Stimulated activated CD4-positive, alpha-beta T cell treated with anti-CD3 and anti-CD28 coated beads, Interleukin-1b, Interleukin-23, amount 100 ng/mL, for 4 hours (primary cell): ENCODE measurements at places on chromosomes 5 and 9.

- no peak for DNase-seq
Observed at GRCh38 chr5:1477341-1477740, 32.1 kb upstream of the SLC6A3 start.

DNA sequence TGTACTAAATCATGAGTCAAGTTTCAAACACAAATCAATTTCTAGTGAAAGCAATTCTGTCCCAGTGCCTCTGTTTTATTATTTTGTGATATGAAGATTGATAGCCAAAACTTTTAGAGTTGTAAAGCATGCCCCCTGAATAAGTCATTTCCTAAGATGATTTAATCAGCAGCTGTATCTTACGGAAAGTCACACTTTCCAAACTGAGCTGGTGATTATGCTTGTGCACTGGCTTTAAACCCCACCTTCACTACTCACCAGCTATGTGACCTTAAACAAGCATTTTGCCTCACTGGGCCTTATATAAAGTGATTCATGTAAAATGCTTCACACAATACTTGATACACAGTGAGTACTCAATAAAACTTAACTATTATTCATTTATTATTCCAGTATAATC, 78.1 kb downstream of the EDIL3 start:
- no peak for DNase-seq

DNA sequence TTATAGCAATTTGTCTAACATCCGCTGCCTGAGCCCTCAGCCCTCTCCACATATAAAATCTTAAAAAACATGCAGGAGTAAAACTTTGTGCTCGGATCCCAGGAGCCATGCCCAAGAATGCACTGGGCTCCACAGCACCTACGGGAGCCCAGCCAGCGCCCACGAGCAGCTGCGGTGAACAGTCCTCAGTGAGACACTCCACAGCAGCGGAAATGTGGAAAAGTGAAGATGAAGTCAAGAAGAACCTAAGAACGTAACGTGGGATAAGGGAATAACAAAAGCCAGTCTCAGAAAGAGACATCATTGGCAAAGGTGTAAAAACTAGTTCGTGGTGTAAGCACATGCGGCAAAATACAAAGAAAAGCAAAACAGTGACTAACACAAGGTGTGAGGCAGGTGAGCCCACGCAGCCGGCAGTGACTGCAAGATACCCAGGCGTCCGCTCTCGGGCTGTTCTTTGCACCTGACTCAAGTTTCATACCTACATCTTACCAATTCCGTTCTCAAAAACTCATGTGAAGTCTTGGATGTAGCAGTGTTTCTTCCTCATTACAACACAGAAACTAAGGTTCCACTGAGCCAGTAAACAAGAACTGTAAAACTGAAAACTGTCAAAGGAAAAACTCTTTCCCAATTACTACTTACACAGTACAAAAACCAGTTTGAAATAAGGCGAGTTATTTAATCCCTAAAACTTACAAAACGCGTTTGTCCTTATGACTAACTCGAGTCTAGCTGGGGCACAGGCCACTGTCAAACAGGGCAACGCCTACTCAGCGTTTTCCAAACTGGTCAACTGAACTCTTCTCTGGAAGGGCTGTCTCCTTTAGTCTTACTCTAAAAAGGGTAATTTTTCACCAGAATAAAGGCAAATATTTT, 1.7 kb downstream of the CAMSAP1 start:
- DNase-seq = peak; percentile 64

DNA sequence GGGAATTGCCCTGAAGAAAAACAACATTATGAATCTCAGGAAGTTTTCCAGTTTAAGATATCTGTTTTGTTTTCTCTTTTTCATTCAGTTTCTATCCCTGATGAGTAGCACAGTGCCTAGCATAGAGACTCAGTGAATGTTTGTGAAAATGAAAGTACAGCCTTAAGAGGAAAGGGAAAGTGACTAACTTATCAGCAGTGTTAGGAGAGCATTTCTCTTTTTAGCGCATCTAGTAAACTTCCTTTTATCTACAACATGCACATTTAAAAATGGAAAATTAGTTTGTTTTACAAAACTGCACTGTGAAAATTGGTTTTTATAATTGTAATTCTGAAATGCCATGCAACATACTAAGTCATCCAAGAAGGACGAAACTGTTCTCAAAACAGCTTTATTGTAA, 110.8 kb downstream of the SMARCA2 start:
- DNase-seq = no peak

GRCh38 chr9:18756712-18757125, 276.3 kb downstream of the SAXO1 start:
- DNase-seq = no peak

DNA sequence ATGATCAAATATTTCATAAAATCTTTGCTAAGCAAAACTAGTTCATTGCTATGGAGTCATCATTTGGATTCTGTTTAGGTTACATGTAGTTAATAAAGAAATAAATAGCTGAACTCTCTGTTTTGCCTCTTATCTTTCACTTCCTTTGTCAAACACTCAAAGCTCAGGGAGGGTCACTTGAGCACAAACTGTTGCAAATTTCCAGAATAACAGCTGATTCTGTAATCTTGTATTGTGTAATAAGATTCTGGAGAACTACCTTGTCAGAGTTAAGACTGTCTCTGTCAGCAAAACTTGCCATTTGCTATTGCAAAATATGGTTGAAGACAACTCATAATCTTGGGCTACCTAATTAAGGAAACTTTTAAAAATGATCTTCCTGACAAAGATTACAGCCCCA, 182.0 kb upstream of the MOCS2 start:
- no peak for DNase-seq

- DNase-seq = no peak
Observed at GRCh38 chr5:77568555-77568954, 70.0 kb downstream of the OTP start.

- no peak for DNase-seq
Observed at GRCh38 chr9:123679330-123679987, 250.5 kb downstream of the DENND1A start.

DNA sequence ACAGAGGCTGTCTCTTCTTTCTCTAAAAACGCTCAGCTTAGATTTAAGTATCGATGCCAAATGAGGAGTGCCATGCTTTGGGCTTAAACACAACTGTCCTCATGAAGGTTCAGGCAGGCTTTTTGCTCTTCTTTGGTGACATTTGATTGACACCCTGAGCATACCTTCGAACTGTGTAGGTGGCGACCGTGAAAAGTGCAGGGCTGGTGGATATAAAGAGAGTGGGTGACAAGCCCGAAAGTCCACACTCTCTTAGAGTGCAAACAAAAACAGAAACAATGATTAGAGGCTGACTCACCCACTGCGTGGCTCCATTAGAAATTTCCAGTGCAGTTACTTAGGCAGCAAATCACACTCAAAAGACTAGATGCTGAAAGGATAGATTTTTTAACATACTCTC, 141.7 kb downstream of the SYK start:
- no peak for DNase-seq

DNA sequence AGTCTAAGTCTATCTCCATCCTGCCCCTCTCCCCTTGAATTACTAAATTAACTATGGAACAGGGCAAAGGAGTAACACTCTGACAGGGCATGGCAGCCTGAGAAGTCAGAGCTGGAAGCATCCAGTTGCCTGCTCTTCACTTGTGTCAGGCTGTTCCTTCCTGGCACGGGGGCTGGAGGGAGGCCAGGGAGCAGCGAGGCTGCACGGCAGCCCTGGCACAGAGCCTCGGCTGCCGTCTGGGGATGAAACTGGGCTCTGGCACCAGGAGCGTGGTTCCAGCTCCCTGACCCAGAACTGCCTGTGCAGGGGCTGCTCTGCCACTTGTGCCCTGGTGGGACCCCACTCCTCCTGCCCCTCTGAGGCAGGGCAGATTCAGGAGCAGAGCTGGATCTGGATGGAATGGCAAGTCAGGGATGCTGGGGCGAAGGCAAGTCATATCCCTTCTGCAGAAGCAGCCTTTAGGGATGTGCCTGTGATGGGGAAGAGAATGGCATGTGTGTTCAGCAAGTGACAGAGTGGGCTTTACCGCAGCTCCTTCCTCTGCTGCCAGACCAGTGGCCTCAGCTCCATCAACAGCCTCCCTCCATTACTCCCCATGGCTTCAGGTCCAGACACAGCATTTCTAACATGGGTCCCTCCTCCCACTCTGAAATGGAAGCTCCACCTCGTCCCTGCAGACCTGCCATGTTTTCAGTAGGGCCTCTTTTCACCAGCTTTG, 42.2 kb upstream of the PDE8B start:
- DNase-seq = no peak

GRCh38 chr5:112703866-112704820, 33.5 kb upstream of the APC start:
- DNase-seq = no peak

GRCh38 chr5:150122158-150122510, 33.5 kb downstream of the PDGFRB start:
- no peak for DNase-seq

DNA sequence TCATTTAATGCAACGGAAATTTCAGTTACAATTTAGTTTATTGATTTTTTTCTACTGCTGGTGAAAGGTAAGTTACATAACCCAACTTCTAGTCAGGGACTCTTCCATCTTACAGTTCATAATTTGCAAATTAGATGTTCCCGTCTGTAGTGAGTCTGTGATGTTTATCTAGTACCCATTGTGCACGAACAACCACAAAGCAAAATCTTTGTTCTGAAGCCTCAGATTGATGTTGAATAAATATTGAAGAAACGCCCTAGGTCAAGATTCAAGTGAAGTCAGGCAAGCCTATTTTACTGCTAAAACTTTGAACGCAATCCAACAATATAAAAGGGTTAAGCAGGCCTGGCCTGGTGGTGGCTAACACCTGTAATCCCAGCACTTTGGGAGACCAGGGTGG, 43.1 kb downstream of the BASP1 start:
- no peak for DNase-seq

GRCh38 chr9:8605096-8605495, 805.5 kb upstream of the DMAC1 start:
- DNase-seq = no peak

GRCh38 chr5:139850423-139851016, 54.9 kb downstream of the PSD2 start:
- no peak for DNase-seq

- DNase-seq = no peak
Observed at GRCh38 chr9:131583337-131583645, 38.0 kb downstream of the PRRT1B start.

DNA sequence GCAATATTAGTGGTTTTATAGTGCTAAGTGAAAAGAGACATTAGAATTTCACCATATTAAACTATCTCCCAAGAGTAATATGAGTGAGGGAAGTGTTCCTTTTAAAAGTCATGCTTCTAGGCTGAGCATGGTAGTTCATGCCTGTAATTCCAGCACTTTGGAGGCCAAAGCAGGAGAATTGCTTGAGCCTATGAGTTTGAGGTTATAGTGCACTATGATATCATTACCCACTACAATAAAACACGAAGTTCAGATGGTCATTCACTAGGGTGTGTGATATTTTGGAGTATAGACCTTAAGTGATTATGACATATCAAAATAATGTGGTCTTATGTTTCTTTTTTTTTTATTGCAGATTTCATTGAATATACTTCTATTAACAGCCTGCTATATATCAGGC, 6.7 kb downstream of the KIF2A start:
- no peak for DNase-seq

DNA sequence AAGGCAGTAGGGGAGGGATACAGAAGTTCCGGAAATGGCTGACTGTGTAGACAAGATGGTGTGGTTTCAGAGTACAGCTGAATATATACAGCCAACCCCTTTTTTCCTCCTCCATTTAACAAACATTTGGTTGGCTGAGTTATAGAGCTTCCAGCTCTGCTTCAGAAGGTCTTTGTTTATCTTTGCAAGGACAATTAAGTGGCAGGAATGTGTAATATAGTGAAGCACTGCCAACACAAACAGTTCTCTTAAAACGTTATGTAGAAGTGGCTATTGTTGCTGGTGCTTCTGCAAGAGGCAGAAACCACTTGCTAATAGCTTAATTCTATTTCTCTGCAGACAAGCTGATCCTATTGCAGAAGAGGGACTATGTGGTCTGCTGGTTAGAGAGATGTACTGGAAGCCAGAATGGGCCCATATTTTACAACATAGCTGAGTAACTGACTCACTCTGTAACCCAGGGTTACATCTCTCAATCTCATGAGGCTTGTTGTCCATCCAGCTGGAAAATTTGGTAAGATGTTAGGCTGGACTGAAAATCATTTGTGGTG, 62.7 kb upstream of the OSMR start:
- no peak for DNase-seq

DNA sequence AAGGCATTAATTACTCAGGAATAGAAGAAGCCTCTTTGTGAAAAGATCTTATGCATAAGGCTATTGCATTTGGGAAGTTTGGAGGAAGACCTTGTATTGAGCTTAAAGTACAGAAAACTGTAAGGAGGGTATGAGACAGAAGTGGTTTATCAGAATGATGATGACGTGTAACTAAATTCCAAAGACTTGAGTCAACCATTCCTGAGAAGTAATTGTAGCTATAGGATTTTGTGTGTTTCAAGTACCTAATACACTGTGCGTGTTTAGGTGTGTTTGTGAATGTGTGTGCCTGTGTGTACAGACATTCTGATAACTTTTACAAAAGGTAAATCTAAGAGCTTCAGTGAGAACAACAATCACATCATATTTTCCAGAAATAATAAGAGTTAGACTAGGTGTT, 46.5 kb upstream of the IRX2 start:
- no peak for DNase-seq

DNA sequence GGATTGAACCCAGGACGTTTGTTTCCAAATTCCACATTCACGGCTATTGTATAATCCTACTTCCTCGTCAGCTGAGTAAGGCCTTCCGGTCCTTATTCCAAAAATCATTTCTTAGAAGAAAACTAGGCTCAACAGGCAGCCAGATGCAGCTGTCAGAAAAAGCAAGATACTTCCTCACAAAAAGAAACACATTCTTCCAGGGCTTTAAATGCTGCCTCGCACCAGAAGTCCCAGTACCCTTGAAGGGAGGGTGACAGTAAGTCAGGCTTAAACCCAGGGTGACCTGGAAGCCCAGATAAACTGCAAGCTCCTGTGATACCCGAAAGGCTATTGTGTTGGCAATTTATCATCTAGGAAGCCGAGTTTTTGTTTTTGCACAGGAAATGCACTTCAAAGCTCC, 414.0 kb downstream of the NFIB start:
- DNase-seq = no peak

DNA sequence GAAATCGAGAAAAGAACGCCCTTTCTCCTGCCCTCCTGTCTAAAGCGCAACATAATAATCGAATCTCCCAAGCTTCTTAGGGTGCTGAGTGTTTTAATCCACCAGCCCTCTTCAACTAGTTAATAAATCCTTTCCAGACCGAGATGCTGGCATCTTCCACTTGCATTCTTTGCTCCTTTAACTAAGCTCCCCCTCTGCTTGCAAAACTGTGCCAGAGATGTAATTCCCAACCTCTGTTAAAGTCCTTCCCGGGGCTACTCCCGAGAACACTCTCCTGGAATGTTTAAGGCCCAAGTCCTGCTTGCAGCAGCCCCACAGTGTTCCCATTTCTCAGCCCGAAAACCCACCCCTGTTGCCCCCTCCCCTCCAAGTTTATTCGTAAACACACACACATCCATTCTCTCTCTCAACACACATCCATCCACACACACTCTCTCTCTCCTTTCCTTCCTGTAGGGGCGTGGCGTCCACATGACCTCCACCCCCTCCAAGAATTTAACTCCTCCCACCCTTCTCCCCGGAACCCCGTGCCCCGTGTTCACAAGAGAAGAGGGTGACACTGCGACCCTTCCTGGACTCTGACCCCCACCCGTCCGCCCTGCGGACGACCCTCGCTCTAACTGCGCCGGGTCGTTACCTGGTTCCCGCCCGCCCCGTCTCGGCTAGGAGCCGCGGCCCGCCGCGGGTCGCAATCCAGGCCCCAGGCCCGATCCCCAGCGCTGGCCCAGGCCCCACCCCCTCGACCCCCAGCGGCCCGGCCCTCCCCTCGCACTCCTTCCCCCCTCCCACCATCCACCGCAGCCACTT, 7.0 kb upstream of the MGAT1 start:
- peak; percentile 87 for DNase-seq
